Fibroblast of skin of abdomen (primary cell): ENCODE measurements at places on chromosomes 16 and 17.

- peak; percentile 70 for DNase-seq
These were observed 1.1 kb upstream of the XYLT1 start for GRCh38 chr16:17471719-17472461.

DNA sequence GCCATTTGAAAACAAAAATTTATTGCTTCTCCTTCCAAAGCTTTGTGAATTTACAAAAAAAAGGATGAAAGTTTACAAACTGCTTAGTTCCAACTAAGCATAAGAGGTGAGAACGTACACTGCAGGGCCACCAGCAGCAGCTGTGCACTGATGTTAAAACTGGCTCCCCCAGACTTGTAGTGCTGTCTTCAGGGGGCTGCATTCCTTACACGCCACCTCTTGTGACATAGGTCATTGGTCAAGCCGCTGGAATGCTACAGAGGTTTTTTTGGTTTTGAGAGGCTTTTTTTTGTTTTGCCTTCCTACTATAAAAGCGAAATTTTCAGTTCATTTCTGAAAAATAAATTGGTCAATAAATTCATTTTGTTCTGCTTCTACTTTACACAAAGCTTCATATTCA is 6.9 kb downstream of the IFT20 start:
- no peak for DNase-seq

GRCh38 chr17:28968914-28969295 is 17.6 kb upstream of the PHF12 start:
- no peak for DNase-seq

DNA sequence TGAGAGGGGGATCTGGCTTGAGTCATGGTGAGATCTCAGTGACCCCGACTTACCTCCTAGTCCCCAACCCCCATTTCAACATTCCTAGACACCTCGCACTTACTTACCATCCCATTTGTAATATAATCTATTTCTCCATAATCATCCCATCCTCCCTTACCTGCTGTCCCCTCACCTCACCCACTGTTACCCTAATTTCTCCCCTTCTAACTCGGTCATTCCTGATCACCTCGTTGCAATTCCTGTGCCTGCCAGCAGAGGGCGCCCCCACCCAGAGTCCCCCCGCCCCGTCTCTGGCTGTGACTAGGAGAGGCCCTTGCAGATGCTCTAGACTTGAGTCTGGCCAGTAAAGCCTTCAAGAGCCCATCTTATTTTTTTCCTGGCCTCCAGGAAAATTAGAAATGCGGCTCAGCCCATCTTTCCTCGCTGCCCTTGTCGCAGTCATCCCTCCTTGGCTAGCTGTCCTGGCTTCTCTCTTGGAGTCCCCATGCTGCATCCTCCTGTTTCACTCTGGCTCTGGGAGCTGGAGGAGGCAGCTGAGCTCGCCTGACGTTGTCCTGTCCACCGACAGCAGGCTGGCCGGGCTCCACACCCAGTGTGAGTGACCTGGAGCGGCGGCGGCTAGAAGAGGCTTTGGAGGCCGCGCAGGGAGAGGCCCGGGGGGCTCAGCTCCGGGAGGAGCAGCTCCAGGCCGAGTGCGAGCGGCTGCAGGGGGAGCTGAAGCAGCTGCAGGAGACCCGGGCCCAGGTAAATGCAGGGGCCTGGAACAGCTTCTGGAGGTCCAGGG is 5.0 kb downstream of the TBKBP1 start:
- DNase-seq = peak; percentile 50

DNA sequence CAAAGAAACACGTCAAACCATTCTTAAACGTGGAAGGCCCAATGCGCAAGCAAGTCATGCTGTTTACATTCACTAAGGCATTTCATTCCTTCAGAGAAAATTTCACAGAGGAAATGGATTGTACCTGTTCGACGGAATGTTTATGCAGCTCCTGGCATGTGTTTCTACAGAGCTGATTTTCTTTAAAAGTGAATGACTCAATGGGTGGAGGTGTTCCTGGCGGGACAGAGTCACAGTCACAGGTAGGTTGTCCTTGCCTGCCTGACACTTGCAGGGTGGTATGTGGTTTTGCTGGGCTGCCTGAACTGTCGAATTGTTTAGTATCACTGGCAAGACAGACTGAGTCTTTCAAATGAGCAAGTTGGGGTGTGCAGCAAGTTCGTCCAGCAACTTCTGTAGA is 11.6 kb downstream of the PALB2 start:
- no peak for DNase-seq

DNA sequence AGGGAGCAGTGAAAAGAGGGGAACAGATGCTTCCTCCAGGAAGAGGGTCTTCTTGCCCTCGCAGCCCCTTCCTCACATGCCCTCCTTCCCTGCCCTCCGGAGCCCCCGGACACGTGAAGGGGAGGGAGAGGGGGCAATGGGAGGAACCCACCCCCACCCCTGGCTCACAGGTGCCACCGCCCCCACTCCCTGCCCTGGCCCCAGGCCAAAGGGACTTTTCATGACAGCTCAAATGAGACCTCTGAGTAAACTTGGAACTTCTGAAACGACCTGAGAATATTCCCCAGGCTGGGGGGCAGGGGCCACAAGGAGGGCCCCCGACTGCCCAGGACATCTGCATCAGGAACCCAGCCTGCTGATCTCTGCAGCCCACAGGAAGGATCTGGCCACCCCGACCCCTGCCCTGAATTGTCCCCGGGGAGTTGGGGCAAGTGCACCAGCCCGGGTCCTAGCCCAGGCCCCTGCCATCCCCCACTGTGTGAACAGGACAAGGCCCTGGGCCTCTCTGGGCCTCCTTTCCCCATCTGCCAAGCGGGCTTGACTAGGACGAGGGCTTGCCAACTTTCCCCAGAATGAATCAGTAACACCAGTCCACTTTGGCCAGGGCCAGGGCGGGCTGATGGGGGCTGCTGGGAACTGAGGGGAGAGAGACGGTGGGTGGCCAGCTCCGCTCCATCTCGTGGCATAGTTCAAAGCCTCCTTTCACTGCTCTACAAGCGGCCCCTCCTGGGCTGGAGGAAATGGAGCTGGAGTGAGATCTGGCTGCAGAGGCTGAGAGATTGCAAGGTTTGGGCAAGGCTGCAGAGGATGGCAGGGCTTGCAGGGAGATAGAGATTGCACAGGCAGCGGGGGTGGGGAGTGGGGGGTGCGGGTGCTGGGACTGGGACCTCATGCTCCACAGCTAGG is 3.8 kb downstream of the IL21R start:
- no peak for DNase-seq

DNA sequence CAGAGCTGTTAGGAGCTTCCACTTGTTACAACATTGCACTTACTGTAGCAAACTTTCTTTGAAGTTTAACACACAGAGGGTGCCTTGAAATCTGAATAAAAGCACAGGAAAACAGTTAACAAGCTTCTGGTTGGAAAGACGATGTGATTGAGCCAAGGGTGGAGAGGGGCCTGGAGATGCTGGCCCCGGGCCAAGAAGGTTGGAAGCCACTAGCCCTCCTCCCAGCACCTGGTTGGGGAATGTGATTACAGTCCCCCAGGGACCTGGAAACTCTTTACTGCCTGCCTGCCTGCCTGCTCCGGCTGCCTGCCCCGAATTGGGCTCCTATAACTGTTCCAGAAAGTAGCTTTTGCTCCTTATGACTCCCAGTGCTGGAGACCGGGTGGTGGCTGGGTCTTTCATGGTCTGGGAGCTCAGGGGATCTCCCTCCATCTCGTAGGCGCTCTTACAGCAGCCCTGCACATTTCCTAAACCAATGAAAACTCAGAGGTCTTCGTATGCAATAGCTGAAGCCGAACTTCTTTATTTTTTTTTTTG is 48.0 kb upstream of the ZFHX3 start:
- DNase-seq = peak; percentile 31

GRCh38 chr16:22813948-22814710 is at the start of gene HS3ST2:
HS3ST2 (plus strand) TSS chr16:22814162; CDS start chr16:22814611, 449 bp downstream.
- DNase-seq = peak; percentile 24

GRCh38 chr16:11503566-11503965 is 83.2 kb downstream of the LITAF start:
- DNase-seq = no peak

DNA sequence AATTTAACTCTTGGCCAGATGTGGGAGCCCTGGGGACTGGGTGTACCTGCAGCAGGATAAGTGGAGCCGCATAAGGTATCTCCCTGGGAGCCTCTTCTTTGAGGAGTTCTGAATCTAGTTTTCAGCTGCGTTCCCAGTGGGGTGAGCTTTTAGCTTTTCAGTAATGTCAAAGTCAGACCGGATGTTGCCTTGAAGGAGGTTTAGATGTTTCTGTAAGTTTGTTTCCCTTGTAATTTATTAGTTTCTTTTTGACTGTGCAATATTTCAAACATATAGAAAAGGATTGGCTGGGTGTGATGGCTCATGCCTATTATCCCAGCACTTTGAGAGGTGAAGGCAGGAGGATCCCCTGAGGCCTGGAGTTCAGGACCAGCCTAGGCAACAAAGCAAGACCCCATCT is 98.6 kb upstream of the EEF2KMT start:
- no peak for DNase-seq

DNA sequence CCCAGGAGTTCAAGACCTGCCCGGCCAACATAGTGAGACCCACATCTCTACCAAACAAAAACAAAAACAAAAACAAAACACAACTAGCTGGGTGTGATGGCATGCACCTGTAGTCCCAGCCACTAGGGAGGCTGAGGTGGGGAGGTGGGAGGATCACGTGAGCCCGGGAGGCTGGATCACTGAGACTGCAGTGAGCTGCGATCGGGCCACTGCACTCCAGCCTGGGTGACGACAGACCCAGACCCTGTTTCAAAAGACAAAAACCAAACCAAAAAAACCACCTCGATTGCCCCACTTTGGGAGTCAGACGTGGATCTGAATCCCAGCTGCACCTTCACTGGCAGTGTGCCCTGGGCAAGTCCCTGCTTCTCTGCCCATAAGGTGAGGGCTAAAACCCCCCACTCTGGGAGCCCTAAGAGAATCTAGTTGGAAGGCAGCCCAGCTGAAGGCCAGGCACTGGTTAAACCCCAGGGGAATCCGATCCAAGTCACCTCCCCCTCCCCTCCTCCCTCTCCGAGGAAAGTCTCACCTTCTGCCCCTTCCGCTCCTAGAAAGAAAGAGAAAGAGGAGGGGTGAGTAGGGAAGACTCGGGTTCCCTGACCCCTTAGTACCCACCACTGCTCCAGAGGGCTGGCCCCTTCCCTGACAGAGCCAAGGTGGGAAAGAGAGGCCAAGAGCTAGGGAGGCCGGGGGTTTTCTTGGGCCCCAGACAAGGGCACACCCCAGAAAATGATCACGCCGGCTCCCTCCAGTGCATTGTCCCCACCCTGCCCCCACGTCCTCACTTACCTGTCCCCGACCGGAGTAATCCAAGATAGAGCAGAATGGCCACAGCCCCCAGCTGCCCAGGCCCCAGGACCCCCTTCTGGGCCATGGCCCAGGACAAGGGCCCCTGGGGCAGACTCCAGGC is 647 bp downstream of the PRSS8 start:
- DNase-seq = no peak

GRCh38 chr17:31842195-31843069 is 16.6 kb downstream of the COPRS start:
- peak; percentile 72 for DNase-seq

GRCh38 chr16:2591476-2592240 is 53.8 kb downstream of the PDPK1 start:
- no peak for DNase-seq

DNA sequence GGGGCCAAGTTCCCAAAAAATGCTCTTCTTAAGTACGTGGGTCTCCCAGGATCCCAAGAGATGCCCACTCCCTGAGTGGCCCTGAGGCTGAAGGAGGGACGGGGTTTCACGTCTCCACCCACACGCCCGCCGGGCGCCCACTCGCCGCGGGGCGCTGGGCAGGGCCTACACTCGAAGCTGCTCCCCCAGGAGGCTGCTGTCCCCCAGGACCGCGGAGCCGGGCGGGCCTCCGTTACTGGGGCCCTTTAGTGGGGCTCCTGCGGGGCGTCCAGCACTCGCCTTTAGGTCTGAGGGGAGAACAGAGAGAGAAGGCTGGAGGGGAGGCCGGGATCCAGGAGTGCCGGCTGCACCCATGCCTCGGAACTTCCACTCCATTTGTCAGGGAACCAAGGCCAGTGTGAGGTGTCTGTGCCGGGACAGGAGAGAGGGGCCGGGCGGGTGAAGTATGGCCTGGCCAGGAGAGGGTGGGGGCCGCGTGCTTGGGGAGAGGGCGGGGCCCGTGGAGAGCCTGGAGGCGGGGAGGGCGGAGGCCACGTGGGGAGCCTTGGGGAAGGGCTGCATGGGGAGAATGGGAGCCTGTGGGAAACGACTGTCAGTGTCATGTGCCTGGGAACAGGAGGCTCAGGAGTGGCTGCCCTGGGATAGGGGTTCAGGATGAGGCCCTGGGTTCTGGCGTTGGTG is 18.8 kb downstream of the NUBP1 start:
- no peak for DNase-seq

GRCh38 chr17:57182621-57183020 is 73.7 kb upstream of the MSI2 start:
- DNase-seq = no peak

DNA sequence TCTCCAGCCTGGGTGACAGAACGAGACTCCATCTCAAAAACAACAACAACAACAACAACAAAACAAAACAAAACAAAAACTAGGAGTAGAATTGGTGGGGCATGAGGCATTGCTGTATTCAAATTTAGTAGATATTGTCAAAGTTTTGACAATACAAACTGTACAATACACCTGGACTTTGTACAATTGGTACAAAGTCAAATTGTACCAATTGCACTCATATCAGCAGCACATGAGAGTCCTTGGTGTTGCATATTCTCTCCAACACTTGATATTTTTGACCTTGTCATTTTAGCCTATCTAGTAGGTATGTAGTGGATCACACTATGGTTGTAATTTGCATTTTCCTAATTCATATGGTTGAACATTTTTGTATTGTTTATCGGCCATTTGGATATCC is 14.3 kb upstream of the ATF7IP2 start:
- DNase-seq = no peak

GRCh38 chr17:7281953-7282751 is 634 bp downstream of the SLC2A4 start:
- DNase-seq = no peak
